ENCODE measurements at places on chromosomes 5 and 9.
A peak's percentile ranks its signal among the peaks of the same experiment; 100 is the strongest.

DNA sequence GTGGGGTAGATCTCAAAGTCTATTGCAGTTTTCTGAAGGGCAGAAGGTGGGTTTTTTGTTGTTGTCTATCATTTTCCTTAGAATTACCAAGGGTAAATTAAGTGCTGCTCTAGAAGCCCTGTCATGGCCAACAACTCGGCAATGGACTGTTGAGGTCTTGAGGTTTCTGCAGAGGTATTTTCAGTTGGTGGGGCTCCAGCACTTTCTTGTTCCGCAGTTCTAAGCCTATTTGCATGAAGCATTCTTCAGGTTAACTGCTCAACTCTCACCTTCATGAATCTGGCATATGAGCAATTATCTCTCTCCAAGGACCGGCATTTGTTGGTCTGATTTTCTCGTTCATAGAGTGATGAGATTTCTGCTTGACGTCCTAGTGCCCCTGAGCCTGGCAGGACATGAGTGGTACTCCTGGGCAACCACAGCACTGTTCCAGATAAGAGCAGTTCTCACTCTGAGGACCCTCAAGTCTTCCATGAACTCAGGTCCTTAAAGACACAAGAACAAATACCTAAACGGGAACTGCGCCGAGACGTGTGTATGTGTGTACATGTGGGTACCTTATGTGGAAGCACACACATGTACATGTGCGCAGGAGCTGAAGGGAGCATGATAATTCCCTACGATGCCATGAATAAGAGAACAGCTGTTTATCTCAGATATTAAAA is 544.5 kb downstream of the CSNK1G3 start:
- DNase-seq: no peak

DNA sequence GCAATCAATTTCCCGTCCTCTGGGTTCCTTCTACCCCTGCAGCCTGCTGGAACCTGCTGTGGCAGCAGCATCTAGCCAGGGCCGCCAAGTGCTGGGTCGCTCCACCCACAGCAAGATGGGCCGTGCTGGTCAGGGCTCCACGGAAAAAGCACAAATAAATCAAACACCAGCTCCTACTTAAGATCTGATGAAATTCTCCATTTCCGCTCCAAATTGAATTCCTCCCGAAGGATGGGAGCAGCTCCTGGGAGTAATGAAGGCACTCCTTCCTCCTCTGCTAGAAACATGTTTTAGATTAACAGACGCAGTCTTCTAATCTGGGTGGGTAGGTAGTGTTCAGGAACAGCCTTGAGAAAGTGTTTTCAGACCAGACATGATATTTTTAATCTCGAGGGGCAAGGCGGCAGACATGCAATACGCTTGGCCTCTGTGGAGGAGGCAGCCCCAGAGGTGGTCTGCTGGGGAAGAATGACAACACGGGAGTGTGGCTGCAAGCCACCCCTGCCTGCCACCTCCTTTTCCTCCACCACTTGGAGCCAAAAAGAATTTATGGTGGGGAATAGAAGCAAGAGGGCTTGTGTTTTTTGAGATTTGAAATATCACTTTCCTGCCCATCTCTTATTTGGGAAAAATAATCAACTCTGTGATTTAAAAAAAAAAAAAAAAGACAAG is 194.1 kb downstream of the AOPEP start:
- peak; percentile 71 for DNase-seq

- DNase-seq: no peak
Observed at GRCh38 chr5:95777441-95777840, 45.1 kb downstream of the GLRX start.

DNA sequence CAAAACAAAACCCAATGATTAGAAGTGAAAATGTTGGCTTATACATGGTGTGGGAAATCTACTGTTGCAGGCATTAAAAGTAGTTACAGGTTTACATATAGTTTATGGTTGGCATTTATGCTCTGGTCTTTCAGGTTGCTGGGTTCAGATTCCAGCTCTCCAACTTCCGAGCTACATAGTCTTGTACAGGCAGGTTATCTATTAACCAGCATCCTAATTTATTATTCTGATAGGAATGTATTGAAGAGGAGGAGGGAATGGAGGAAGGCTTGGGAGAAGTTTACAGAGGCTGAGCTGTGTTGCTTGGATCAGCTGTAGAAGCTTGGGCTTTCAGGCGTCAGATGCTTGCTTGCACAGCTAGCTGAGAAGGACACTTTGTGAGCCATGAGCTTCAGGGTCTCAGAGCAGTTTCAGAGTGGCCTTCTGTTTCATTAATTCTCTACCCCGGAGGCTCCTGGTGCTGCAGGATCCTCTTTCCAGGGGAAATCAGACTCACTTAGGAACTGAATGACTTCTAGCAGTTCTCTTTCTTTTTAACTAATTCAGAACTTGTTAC is 11.7 kb upstream of the ERBIN start:
- DNase-seq: no peak

- no peak for DNase-seq
Observed at GRCh38 chr5:91332267-91333045, 50.7 kb downstream of the ARRDC3 start.

DNA sequence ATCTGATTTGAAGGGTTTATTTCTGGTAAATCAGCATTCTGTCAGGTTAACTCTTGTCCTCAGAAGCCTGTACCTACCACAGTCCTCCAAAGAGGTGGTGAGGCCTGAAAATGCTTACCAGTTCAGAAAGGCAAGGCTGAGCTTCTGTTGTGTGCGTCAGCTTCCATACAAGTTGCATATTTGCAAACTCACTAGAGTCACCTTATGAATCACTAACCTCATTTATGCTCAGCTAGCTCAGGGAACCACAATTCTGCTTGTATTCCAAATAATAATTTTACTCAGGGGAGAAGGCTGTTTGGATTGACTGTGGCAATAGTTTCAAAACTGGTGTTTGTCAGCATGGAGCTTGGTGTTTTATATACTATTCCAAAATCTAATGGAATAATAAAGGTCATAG is 355.1 kb upstream of the RFX3 start:
- no peak for DNase-seq

GRCh38 chr5:154698763-154699162 is 56.4 kb upstream of the LARP1 start:
- no peak for DNase-seq

DNA sequence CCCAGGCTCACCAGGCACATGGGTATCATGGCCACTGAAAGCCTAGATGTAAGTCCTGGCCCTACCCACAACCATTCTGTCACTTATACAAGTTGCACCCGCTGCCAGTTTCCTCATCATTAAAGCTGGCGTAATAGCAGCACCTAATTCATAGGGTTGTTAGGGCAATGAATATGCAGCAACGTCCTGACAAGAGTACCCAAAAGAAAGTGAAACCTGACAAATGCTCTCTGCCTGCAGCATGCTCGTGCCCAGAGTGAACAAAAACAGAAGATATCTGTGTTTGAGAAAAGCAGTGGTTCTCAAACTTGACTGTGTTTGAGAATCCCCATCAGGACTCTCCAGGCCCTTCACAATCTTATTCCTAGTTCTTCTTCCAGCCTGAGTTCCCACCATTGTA is 632.4 kb downstream of the SEMA5A start:
- DNase-seq: no peak

GRCh38 chr5:150137997-150138396 is 17.6 kb downstream of the PDGFRB start:
- no peak for DNase-seq

GRCh38 chr5:155936520-155937406 is 390.2 kb upstream of the SGCD start:
- peak; percentile 57 for DNase-seq

DNA sequence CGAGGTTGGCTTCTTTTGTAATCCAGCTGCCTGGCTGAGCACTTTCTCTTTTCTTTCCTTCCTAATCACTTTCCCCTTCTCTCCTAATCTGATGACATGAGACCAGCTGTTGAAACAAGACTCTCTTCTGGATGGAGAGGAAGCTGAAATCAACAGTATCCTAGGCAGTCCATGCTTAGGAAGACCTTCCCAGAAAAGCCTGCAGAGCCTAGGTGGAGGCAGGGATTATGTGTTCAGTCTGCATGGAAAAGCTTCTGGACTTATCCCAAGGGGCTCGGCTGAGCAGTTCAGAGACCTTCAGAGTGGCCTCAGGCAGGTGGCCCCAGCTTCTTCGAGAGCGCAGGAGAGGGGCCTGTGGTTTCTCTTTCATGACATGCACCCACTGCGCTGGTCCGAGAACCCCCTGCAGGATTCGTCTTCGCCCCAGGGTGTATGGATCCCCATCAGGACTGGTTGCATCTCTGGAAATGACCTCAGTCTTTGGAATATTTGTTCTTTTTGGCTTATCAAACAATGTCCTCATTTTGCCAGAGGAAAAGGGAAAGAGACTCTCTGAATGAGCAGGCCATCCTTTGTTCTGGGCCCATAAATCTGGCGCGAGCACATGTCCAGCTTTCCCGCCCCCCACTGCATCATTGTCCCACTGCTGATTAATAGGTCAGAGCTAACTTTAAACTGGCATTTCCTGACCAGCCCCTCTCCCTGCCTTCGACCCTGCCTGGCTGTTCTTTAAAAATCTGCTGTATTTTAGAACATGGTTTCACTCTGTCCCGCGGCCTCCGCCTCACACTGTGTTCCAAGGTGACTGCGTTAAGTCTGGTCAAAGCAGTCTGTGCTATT is 177.9 kb upstream of the KLF4 start:
- DNase-seq: peak; percentile 53

DNA sequence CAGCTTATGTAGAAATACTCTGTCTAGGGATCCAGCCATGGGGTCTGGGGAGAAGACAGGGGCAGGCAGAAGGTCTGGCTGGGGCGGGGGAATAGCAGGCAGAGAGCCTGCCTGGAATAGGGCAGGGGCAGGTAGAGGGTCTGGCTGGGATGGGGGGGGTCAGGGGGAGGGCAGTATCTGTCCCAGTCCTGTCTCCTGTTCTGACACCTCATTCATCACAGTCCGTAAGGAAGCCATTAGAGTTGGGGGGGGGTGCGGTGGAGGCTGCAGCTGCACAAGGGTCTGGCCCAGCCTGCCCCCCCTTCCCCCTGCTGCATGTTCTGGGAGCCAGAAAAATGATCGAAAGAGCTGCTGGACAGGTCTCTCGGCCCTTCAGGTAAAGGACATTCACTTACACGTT is 32.6 kb downstream of the CNTFR start:
- DNase-seq: no peak

DNA sequence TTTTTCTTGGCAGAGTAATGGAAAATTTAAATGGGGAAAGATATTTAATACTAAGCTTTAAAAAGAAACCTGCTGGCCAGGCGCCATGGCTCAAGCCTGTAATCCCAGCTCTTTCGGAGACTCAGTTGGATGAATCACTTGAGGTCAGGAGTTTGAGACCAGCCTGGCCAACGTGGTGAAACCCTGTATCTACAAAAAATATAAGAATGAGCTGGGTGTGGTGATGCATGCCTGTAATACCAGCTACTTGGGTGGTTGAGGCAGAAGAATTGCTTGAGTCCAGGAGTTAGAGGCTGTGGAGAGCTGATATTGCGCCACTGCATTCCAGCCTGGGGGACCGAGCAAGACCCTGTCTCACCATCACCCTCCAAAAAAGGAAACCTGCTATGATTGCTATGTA is 32.8 kb downstream of the TUT7 start:
- no peak for DNase-seq

- DNase-seq: no peak
Observed at GRCh38 chr5:54329731-54330709, 19.6 kb upstream of the ARL15 start.

DNA sequence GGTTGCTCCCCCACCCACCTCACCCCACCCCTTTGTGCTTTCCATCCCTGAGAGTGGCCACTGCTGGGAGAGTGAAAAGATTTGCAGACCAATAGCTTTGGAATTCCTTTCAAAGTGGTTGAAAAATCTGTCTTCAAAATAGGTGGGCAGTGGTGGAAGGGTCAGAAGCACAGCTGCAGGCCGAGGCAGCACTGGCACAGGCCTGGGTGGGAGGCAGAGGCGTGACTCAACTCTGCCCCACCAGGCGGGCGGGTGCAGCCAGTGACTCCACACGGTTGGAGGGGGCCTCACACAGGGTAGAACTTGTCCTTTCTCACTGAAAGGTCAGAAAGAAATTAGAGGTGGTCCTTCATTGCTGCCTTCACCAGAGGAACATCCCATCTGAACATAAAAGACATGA is 214.9 kb upstream of the TBCA start:
- DNase-seq: no peak

- no peak for DNase-seq
Observed at GRCh38 chr9:36930941-36931340, 103.1 kb downstream of the PAX5 start.

DNA sequence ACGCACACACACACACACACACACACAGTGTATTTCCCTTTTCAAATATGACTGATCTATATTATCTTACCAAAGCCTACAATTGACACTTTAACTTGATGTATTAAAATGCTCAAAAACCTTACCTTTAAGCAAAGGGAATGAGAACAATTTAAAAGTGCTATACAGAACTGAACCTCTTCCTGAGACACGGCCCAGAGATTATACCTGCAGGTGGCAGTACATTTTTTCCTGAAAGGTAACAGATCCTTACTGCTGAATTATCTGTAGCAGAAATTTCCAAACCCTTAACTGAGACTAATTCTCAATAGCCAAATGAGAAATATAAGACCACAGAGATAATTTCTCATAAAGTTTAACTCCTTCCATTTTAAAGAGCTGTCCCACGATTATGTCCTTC is 91.1 kb downstream of the MYO10 start:
- no peak for DNase-seq

GRCh38 chr5:128036950-128037349 is 46.6 kb upstream of the SLC12A2 start:
- no peak for DNase-seq

- no peak for DNase-seq
Observed at GRCh38 chr5:171934586-171934985, 71.9 kb downstream of the FBXW11 start.

GRCh38 chr5:96093890-96094381 is 132.3 kb upstream of the ELL2 start:
- DNase-seq: no peak

DNA sequence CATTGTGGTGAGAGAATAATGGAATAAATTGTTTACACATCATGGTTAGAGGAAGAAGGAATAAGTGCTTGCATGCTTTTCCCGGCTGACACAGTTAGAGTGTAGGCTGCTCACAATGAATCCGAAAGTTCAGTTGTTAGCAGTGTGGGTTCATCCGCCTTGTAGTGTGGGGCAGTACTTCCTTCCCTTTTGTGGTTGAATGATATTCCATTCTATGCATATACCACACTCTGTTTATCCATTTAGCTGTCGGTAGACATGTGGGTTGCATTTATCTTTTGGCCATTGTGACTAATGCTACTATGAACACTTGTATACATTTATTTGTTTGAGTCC is 84.0 kb downstream of the COL5A1 start:
- no peak for DNase-seq

GRCh38 chr5:102628441-102629175 is 126.5 kb upstream of the PAM start:
- DNase-seq: no peak

- DNase-seq: no peak
Observed at GRCh38 chr5:122267185-122267584, 44.9 kb upstream of the SNCAIP start.

DNA sequence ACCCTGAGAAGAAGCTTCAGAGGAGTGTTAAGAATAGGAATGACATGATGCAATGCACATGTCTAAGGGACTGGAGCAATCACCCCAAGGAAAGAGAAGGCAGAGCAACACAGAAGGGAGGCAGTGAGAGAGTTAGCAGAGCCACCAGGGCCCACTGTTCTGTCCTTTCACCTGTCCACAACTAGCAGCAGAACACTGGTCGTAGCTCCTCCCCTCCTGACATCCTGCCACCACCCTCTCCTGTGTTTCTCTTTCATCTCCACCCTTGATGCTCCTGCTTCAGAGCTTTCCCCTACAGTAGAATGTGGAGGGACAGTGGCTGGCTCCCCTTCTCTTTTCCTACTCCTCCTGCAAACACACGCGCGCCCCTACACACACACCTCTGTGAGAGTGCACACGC is 483.4 kb upstream of the KIF2A start:
- no peak for DNase-seq

GRCh38 chr9:130661451-130662098 is 2.8 kb upstream of the PRDM12 start:
- DNase-seq: no peak
